B cell (primary cell): ENCODE measurements at places on chromosomes 1 and 21.

DNA sequence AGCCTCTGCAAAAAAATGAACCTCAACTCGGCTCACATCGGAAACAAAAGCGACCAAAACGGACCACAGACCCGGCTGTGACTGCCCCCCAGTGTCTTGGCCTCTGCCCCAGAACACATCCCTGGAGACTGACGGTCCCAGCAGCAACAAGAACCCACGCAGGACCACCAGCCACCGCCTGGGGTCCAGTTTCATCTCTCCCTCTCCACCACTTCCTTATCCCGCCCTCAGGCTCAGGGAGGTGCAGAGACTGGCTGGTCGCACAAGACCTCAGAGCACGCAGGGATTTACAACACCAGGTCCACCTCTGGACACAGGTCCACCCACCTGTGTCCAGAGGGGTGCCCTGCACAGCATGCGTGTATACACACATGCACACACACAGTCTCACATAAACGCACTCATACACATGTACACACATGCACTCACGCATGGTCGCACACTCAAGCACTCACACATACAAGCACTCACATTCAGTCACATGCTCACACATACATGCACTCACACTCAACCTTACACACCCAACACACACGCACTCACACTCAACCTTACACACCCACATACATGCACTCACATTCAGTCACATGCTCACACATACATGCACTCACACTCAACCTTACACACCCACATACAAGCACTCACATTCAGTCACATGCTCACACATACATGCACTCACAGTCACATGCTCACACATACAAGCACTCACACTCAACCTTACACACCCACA, 18.6 kb upstream of the TMEM52 start:
- DNase-seq, result no peak

DNA sequence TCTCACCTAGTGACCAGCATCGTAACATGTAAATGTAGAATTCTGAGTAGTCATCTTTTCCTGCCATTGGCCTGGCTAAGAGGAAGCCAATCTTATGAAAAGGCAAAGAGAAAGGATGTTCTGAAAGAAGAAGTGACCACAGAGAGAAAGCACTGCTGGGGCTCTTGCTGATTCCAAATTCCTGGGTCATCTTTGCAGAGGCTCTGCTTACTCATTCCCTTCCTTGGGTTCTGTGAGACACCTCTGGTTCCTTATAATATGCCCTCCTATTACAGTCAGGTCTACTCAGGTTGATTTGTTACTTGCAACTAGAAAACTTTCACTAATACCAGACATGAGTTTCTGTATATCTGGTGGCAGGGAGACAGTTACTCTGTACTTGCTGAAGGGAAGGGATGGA, 198.8 kb upstream of the C8B start:
- no peak for DNase-seq

DNA sequence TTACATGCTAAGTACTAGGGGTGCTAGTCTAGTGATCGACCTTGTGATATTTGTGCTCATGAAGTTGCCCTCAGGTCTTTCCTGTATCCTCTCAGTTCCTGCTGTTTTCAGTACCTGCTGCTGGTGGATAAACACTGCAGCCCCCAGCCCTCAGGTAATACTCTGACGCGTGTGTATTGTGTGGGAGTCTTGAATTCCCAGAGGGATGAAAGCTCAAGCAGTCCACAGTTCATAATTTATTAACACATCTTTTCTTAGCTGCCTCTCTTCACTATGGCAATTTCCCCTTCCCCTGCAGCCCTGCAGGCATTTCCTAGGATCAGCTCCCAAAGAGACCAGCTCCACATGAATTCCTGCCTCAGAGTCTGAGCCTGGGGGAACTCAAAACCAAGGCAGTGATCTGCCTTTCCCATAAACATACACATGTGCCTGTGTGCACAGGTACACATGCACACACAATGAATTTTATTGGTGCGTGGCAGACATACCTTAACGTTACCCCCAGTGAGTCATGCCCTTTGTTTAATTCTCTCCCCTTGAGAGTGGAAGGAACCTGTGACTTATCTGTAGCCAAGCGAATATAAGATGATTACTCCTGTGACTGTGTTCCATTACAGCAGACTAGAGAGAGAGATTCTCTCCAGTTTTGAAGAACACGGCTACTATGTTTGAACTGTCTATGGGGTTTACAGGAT, 14.1 kb upstream of the HMGCS2 start:
- no peak for DNase-seq

- no peak for DNase-seq
Measured at GRCh38 chr1:9242338-9242969, 7.9 kb downstream of the H6PD start.

DNA sequence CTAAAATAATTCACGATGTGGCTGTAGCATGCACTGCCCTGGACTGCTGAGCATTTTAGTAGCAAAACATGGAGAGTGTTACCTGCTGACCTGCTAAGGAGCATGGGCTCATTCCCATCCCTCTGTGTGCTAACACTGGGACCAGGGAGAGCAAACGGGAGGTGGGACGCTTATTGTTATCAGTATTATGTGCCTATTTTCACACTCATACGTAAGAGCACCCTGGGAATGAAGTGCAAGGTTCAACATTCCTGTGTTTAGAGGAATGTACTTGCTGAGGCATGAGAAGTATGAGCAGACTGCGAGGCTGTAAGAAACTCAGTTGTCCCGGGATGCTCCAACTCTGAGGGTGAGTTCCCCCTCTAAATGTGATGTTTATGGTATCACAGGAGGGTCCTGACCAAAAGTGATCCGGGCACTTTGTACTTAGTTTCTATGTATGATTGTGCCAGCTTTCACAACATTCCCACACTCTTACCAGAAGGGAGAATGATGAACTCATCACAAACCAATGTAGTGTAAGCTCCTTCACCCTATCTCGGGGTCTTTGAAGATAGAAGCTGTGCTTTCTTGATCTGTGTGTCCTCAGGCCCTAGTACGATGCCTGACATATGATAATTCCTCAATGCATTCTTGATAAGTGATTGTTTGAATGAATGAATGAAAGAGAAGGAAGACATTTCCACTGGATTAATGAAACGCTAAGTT, 164.8 kb downstream of the KCNJ6 start:
- no peak for DNase-seq

DNA sequence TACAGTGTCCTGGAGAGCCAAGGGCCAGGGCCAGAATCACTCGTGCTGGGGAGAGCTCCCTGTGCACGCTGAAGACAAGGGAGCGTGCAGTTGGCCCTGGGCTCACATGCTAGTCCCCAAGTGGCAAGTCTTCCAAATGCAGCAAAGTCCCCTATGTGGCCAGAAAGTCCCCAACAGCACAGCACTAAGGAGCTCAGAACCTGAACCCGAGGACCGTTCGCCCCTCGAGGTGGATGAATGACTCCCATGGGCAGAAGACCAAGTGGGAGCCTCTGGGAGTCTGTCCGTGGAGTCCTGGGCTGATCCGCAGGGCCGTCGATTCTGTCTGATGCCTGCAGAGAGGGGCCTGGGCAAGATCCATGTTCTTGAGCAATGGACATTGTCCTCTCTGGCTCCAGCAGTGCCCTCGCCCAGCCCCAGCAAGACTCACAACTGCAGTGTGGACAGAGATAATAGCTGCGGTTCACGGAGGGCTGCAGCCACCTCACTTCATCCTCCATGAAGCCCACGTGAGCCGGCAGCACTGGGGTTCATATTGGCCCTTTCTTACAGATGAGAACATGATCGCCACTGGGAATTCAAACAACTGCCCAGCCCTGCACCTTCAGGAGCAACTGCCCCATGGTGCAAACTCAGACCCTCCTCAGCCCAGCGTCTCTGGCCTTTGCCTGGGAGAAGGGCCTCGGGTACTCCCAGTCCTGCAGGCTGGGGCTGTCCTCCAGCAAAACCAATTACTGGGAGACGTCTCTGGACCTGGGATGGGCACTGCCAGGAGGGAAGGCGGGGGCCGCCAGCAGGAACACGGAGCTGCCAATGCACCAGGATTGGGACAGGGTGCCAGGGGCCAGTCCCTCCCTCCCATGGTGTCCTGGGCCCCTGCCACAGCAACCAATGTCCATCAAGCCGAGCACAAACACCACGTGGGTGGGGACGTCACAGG, 243.7 kb downstream of the NPHP4 start:
- no peak for DNase-seq

DNA sequence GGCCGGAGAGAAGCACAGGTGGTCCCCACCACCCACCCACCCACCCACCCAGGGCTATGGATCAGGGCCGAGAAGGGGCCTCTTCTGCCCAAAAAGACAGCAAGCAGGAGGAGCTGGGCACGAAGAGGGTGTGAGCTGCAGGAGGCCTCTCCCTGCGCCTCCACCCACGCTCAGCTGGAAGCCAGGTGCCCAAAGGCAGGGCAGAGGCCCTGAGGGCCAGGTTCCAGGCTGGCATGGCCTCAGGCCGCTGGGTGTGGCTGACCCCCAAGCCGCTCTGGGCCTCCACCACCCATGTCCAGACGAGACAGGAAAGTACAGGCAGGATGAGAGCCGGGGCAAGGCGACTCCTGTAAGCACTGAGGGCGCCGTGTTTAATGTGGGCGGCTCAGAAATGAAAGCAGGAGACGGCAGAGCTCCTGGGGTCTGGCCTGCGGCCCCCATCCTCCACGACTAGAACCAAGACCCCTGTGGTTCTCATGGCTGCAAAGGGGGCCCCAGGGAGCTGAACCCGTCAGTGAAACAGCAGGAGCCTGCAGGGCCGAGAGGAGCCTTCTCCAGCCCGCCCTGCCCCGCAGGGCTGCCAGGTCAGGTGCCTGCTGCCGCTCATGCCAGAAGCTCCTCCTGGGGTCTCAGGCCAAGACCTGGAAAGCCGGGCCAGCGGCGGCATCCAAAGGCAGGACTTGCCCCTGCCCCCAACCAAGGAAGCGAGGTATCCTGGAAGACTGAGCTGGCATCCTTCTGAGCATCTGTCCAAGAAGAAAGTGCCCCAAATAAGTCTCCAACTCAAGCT, 56.0 kb downstream of the MEGF6 start:
- no peak for DNase-seq

DNA sequence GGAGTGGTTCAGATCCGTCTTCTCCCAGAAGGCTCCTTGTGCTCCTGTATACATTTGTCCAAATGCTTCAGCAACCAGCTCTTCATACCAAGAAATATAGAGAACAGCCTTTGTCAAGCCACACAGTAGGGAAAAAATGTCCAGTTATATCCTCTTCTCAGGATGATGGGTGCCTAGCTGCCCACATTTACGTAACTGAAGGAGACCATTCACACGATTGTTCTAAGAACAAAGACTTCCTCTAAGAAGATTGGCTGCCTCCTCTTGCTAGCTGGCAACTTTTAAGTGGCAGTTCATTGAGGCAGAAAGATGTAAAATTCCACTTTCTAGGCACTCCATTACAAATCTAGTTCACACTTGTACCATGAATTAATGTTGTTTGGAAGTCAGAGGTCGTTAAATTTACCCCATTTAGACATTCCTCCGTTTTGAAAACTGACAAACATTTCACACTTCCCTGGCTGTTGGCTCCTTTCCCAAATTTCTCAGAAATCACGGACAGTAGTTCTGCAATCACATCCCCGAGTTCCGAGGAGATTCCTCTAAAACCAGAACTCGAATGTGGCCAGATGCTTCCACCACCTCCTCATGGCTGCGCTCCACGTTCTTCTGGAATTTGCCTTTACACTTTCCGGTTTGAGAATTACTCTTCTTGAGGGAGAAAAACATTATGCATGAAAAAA, 45.6 kb upstream of the CSF1 start:
- no peak for DNase-seq
